ENCODE measurements at places on chromosomes 5 and 9. TPM values are rescaled to one million over a fixed set of nuclear protein-coding genes. Genes with fewer than 3 reads are reported as not detected.

DNA sequence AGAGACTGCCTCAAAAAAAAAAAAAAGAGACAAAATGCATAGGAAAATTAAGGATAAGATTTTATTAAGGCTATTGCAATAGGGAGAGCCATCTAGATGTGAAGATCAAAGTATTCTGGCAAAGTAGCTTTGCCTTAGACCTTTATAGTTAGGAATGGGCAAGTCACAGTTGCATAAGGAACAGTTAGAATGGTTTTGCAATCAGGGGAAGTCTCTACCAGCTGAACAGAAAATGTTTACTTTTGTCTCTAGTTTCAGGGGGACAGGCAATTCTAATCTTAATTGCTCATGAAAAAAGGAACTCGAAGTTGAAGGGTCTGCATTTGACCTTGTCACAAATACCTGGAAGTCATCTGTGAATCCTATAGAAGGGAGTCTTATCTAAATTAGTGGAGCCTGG, 13.1 kb upstream of the ATP6V1G1 start:
- no peak for DNase-seq

GRCh38 chr5:30103452-30104202, 1089.9 kb upstream of the CDH6 start:
- DNase-seq: no peak

The SREK1IP1 gene
- total RNA-seq: 10.9 TPM

The TTC16 gene
- not detected for total RNA-seq
